ENCODE measurements at places on chromosomes 5 and 9.

DNA sequence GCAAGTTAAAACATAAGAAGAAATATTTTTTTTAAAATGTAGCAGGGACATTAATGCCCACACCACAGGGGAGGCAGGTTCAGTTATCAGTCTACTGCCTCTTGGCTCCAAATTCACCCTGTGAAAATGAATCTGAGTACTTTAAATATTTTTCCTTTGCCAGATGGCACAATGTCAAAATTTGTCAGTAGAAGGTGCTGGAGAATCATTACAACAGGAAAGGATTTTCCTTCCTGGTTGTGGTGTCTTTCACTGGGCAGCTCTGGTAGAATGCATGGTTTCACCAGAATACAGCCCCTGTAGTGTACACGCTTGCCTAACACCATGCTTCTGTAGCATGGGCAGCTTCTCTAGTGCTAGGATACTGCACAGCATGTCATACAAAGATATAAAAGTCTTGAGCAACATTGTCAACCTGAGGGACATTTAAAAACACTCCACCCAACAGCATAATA lies 9.7 kb upstream of the SREK1 start:
- no peak for DNase-seq

GRCh38 chr9:129550199-129550839 lies 70.6 kb downstream of the C9orf50 start:
- peak; percentile 63 for DNase-seq

GRCh38 chr5:125411744-125412560 lies 665.5 kb upstream of the ZNF608 start:
- no peak for DNase-seq

DNA sequence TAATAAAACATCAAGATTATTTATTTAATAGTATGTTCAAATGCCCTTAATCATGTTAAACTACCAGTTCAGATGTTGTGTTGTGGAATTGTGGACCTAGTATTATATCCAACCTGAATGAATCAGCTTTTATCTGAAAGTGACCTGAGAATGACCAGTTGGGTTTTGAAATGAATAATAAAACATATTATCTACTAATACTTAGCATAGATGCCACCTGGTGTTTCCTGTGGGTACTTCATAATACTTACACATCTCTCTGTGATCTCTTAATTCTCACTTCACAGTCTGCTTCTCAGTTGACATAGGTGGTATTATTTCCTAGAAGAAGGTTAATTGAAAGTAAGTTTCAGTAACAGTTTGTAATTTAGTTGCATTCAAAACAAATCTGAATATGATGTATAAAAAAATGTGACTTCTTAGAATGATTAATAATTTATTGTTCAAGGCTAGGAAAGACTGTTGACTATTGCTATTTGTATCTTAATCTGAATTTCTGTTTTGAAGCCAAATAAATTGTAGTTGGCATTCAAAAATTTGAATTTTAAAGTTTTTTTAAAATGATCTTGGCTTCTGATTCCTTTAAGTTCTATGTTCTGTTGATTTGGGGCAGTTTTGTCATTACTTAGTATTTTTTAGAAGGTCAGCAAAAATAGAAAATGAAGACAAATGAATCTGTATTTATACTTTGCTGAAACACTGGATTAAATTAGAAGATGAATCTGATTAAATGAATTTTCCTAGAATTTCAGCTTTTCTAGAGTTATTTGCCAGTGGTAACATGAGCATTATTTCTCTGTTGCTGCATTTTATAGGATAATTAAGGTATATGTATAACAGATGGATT lies 48.2 kb downstream of the KIF2A start:
- DNase-seq = peak; percentile 11

GRCh38 chr5:75886706-75887105 lies 169.5 kb upstream of the POC5 start:
- DNase-seq = no peak

- no peak for DNase-seq
Measured at GRCh38 chr9:33227741-33228140, 12.2 kb upstream of the SPINK4 start.

- DNase-seq = no peak
Measured at GRCh38 chr9:6410633-6411032, 2.4 kb upstream of the UHRF2 start.

GRCh38 chr5:64667068-64667467 lies 23.2 kb upstream of the SHISAL2B start:
- DNase-seq = no peak

DNA sequence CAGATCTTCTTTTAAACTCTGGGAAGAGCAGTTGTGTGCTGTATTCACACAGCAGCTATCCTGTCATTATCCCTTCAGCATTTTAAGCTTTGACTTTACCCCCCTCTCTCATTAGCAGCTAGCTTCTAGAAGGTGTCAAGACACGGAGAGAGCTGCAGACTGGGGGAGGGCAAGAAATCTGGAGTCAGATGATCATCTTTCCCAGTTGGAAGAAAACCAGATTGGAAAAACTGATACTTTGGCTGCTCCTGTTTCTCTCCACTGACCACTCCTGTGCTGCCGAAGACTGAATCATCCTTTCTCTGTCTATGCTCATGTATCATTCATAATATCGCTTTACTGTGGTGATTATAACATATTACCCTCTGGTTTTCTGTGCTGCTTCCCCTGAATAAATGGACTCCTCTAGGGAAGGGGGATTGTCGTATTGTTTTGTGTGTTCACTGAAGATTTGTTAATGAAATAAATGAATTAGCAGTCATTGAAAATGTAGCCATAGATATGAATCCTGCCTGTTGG lies 75.1 kb downstream of the SH3GL2 start:
- no peak for DNase-seq

DNA sequence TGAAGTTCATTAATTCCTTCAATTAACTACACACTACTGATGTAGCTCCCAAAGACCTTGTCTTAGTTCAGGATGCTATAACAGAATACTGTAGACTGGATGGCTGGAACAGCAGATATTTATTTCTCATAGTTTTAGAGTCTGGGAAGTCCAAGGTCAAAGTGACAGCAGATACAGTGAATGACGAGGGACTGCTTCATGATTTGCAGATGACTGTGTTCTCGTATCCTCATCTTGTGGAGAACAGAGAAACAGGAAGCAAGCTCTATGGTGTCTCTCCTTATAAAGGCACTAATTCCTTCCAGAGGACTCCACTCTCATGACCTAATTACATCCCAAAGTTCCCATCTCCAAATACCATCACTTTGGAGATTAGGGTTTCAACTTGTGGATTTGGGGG lies 65.6 kb upstream of the MAP1B start:
- DNase-seq = no peak

DNA sequence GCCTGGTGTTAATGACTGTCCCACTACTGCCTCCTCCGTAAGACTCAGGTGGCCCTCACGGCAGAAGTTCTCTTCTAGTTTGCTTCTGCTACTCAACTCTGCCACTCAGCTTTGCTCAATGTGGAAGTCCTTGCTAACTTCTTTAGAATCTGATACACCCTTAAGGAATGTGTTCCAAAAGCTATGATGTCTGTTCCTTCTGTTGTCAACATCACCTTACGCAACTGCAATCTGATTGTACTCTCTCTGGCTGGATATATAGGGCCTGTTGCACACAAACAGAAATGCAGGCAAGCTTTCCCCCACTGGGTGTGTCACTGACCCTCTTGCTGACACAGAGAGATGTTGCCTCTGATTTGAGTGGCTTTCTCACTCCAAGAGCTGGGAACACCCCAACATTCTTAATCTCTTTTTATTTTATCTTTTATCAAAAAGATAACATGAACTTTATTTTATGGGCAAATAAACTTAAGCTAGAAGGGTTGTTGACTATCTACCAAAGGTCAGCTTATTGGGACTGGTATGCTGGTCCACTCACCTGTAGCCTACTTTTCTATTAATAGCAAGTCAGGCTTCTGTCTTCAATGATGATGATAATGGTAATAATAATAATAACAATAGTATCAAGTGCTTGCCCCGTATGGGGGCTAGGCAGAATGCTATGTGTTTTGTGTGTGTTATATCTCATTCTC lies 25.2 kb downstream of the TMEM252 start:
- DNase-seq = no peak

DNA sequence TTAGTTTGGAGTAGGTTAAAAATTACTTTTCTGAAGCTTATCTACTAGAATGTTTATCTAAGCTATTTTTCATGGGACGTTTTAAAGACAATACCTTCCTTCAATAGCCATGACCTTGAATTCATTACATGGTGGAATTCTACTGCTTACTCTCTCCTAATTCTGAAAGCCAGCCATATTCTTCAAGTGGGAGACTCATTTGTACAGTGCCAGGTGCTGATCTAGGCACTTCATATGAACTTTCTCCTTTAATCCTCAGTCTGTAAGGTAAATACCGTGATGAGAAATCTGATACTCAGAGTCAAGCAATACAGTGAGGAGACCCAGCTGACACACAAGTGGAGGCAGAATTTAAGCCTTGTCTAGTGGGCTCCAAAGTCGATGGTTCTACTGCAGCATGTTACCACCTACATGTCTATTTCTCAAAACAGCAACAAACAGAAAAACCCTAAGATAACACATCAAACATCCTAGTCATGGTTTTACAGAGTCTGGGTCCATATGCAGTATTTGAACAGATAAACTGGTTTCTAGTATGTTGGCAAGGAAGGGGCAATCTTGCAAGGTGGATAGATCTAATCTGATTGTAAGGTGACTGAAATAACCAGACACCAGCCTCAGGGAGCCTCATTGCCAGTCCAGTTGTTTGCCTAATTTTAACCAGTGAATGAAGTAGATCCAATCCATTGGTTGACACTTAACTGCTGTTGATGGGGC lies 243.7 kb downstream of the PIK3R1 start:
- no peak for DNase-seq

DNA sequence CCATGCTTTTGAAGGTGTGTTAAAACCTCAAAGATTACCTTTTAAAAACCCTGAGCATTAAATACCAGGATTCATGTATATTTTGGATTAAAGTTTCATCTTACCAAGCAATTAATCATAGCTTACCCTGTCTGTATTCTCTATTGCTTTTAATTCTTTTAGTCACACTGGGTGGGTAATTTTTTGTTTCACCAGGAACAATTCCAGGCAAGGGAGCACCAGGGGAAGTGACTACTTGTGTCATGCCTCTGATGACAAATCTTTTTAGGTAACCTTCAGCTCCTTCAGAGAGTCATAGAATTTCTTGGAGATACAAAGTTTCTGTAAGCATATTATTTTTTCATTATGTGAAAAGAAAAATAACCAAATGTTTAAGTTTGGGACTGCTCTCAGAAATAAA lies 33.4 kb upstream of the ANXA1 start:
- DNase-seq = no peak

GRCh38 chr9:69564557-69564956 lies 107.6 kb downstream of the APBA1 start:
- DNase-seq = no peak

GRCh38 chr5:38888041-38888440 lies 42.2 kb downstream of the OSMR start:
- DNase-seq = no peak

GRCh38 chr9:77595426-77596095 lies 52.6 kb downstream of the GNA14 start:
- no peak for DNase-seq

DNA sequence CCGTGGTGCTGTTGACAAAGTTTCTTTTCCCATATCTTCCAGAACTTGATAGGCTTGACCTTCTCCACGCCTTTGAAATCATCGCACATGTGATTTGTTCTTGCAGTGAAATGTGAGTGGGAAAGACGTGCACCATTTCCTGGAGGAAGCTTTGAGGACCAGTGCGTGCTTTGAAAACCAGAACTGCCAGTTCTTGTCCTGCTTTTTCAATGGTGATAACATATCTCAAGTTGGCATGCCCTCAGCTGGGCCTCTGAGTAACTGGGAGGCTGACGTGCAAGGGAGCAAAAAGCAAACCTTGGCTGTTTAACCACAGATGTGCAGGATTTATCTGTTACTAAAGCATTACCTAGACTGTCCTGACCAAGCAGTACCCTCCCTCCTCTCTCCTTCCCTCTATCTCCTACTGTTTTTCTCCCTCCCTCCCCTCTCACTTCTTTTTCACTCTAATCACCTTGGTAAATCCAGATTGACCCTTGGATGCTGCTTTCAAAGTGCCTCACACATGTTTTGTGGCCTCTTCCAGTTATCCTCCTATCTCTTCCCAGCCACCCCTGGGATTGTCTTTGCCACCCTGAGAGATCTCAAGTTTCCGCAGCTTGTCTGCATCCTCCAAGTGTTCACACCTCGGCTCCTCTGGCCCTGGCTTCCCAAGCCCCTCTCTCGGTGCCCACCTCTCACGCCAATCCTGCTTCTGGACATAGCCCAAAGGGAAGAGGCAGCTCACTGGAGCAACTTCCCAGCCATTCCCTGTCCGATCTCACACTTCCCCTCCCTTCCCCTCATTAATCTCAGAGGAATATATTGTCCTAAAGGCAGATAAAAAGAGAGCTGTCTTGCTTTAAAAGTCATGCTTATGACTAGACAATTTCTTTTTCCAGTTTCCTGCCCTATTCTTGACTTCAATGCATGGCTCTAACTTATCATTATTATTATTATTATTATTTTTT lies 198.3 kb downstream of the ERCC6L2 start:
- no peak for DNase-seq

DNA sequence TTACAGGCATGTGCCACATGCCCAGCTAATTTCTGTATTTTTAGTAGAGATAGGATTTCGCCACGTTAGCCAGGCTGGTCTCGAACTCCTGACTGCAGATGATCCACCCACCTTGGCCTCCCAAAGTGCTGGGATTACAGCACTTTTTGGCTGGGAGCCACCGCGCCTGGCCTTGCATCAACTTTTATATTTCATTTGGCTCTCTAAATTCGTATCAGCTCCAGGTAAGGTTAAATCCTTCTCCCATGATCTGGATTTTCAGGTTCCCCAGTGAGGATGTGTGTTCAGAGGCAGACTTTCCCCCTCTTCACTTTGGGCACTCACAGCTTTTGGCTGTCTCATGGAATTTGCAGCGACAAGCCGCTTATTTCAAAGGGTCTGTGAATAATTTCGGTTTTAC lies 16.8 kb upstream of the RNF38 start:
- DNase-seq = no peak

GRCh38 chr9:98530806-98531386 lies 177.8 kb downstream of the GABBR2 start:
- no peak for DNase-seq

GRCh38 chr5:159588941-159589340 lies 258.7 kb upstream of the IL12B start:
- DNase-seq = no peak

DNA sequence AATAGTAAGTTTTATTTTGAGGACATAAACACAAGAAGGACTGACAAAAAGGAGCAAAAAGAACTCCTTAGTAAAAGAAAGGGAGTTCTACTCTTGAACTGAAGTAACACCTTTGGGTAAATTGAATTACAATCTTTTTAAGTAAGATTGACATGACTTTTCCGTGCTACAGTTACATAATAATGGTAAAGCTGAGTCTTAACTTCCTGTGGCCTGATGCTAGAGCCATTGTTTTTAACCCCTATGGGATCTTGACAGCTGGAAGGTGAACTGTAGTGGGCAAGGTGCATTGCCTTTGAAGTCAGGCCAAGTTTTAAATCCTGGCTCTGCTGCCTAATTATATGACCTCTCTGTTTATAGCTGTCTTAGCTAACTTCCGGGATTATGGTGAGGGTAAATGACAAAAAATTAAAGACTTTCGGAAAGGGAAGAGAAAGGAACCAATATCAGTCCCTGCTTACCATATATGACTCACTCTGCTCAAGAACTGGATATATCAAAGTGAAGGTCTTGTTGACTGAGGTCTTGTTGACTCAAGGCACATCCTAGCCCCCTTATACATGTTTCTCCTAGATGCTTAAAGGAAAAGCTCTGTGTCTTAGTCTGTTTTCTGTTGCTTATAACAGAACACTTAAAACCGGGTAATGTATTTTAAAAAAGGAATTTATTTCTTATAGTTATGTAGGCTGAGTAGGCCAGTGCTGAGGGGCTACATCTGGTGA lies 6.8 kb downstream of the HSD17B4 start:
- no peak for DNase-seq

- no peak for DNase-seq
Measured at GRCh38 chr5:79011869-79012268, 26.8 kb upstream of the ARSB start.
